ENCODE measurements at places on chromosomes 2 and 18. TPM values are rescaled to one million over a fixed set of nuclear protein-coding genes. Genes with fewer than 3 reads are reported as not detected.

DNA sequence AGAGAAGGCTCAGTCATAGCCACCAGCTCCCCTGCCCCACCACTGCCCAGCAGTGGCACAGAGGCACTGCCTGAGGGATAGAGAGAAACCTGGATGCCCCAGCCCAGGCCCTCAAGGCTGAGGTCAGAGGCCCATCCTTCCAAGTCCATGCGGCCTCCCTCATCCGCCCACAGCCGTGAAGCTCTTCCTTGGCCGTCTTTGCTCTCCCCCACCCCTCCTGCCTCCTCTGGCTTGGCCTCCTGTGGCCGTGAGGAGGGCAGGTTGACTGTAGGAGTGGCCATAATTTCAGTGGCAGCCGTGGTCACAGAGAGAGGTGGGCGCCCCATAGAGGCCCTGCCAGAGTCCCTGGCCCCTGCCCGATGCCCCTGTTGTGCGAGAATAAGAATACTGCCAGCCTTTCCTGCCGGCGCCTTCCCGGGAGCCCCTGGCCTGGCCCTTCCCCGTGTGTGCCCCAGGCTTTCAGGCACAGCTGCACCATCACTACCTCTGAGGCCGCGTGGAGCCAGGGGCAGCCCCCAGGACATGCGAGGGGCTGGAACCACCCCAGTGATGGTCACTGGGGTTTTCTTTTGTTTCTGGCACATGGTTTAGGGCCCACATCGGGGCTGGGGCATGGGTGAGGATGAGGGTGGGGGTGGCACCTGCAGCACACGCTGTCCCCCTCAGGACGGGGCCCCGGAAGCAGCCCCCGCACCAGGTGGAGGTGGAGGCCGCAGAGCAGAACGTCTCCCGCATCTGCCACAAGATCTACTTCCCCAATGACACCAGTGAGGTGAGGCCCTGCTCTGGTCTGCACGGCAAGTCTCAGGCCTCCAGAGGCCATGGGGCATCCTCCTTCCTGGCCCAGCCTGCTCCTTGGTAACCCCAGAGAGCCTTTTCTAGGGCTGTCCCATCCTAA, 13.1 kb upstream of the GPR17 start:
- no peak for DNase-seq

DNA sequence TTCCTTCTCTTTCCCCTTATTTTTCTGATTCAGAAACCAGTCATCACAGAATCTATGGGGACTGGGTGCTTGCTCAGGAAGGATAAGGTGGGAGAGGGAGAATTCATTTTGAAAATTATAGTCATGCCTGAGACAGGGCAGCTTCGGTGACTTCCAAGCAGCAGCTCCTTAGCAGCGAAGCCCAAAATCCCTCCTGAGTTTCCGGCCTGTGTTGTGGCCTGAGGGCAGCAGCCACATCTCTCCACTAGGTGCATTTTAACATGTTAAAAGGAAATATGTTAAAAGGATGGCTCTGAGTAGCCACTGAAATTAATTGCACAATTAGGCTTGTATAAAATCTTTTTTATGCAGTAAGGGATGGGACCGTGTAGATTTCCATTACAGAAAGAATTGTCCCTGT, 207.0 kb upstream of the RAB12 start:
- no peak for DNase-seq

DNA sequence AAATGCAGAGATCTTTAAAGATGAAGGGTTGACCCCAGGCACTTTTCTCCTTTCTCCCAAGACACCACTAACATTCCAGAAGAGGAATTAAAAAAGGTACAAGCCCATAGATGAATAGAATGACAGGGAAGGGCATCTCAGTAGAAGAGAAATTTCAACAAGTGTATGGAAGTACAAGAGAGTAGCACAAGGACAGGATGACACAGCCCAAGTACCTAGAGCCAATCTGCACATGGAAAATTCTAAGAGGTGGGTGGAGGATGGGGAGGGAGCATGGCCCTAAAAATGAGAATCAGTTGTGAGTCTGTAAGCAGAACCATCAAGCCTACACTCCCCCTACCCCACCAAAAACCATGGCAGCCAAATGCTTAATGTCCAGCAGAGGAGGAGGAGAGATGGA, 39.7 kb upstream of the LOXHD1 start:
- DNase-seq: no peak

DNA sequence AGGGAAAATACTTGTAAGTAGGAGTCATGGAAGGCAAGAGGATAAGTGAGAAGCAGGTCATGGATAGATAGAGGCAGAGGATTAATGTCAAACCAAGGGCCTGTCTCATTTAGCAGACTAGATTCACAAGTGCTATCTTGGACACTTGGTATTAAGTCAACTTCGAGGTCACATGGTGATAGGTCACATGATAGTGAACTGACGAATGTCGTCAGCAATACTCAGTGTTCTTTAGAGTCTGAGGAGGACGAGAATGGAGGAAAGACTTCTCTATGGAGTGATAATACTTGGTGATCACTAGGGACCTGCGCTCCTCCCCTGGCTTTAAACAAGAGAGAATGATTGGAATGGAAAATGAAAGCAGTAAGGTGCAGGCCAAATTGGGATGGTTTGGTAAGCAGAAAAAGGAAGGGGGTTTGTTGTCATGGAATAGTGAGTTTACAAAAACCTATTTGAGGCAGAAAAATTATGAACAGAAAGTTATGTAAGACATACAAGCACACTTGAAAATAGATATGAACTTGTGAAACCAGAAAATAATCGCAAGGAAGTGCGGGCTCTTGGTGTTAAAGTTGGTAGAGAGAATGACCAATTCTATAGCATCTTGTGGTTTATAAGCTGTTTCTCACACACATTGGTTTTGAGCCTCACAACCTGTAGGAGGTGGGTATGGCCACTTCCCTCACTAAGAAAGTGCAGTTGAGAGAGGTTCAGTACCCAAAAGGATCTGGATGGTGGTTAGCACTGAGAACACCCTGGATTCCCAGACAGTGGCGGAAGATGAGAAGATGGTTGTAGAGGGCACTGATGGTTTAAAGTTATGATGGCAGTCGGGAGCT, 141.5 kb downstream of the WDSUB1 start:
- DNase-seq: no peak

DNA sequence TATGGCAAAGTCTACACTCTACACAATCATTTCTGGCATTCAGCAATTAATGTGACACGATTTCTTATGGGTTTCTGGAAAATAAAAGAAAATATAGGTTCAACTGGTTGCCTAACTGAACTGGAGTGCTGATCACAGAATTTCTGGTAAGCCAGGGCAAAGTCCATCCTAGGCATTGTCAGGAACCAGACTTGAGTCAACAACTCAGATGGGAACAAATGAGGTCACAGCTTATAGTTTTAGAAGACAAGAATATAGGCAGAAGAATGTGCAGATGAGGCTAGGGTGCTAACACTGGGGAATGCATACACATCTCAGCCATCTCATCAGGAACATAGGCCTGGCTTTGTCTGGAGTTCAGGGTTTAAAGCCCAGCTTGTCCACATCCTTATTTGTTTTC, 317.2 kb upstream of the ID2 start:
- no peak for DNase-seq

GRCh38 chr18:55102501-55102900, 143.2 kb upstream of the CCDC68 start:
- no peak for DNase-seq

DNA sequence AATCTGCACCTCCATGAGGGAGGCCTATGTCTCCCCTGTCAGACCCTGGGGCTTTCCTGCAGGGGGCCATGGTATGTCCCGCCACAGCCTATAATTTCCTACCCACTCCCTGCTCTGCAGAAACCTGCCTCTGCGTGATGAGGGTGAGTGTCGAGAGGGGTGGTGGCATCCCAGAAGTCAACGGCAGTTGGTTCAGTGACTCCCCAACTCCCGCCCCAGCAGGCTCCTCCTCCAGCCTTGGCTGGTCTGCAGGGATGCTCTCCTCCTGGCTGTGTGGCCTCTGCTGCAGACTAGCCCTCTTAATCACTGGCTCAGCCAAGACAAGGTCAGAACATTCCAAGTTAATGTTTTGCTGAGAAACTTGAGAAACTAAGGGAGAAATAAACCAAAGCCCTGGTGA, 13.3 kb downstream of the CELF4 start:
- DNase-seq: no peak

DNA sequence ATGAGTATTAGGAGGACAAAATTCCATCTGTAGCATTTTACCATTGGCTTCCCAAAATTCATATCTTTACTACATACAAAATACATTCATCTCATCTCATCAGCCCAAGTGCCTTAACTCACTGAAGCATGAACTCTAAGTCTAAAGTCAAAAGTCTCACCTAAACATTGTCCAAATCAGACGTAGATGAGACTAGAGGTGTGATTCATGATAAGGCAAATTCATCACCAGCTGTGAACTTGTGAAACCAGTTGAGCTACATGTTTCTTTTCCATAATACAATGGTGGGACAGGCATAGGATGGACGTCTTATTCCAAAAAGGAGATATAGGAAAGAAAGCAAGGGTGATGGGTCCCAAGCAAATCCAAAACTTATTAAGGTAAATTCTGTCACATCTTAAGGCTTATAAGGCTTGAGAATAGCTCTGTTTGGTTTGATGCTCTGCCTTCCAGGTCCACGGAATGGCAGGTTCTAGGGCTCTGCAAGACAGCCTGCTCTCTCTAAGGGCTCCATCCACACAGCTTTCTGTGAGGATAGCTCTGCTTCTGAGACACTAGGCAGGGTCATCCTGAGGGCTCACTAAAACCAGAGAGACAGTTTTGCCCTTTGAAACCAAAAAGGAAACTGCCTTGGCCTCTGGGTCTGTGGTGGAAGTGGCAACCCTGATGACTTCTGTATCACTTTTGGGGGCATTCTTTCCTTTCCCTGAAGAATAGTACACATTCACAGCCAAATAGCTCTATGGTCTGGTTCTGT, 9.6 kb downstream of the IFIH1 start:
- DNase-seq: no peak

- no peak for DNase-seq
Observed at GRCh38 chr2:28453396-28453795, 42.5 kb upstream of the PLB1 start.

MLPH gene
- total RNA-seq: not detected

RGPD3 gene
- 0.14 TPM for total RNA-seq

LIPG gene
- total RNA-seq: 32.4 TPM

HRH4 gene
- not detected for total RNA-seq

C2orf15 gene
- 0.23 TPM for total RNA-seq

C2orf72 gene
- total RNA-seq: 3.3 TPM

TNFRSF11A gene
- total RNA-seq: 0.16 TPM

Data from neural crest cell (in vitro differentiated cells).